ENCODE measurements at places on chromosomes 7 and 10.

DNA sequence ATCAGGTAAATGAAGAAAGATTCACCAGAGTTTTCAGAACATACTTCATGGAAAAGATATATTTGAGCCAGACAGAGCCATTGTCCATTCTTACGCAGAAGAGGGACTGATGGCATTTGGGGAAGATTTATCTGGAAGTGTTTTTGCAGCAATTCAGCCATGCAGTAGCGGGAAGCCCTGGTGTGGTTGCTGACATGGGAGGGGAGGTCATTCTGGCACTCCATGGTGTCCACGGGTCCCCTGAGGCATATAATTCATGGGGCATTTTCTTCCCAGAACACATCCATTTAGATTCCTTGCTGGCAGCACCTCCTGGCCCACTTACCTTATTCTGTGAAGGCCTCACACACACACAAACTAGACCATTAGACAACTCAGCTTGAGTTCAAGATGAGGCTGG lies 55.6 kb downstream of the WIPF3 start:
- no peak for DNase-seq

- DNase-seq = no peak
Observed at GRCh38 chr10:113681533-113682470, 2.1 kb downstream of the CASP7 start.

- DNase-seq = no peak
Observed at GRCh38 chr7:70645876-70646351, 486.0 kb upstream of the GALNT17 start.

GRCh38 chr7:44065431-44066110 lies at the start of gene PGAM2:
TSS of gene PGAM2 (minus strand) at chr7:44065567. CDS start at chr7:44065529, 38 bp downstream.
- no peak for DNase-seq

DNA sequence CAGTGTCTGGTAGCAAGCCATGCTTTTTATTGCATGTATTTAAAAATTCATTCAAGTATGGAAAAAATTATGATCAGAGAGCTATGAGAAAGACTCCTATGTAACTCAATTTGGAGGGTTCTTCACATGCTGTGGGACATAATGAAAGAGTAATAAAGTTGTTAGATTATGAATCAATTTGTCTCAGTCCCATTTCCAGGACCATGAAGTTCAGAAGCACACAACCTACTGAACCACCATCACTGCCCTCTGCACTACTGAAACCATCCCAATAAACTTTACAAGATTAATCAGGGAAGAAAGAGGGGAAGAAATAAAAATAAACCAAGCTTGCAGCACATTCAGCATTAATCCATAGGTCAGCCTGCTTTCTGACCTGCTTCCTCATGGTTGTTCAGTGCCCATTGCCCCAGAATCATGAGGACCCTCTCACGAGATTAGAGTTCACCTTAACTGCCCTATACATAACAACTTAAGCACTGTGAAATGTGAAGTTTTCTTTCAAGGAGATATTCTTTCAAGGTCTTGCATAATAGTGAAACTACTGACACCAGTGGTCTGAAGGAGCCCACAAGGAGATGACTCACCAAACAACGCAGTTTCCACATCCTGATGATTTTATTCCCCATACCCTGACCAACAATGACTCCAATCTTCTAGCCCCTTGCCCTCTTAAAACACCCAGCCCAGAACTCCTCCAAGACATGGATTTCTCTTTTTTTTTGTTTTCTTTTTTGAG lies 171.5 kb upstream of the ADCY1 start:
- DNase-seq = no peak

GRCh38 chr7:52959336-52959735 lies 76.1 kb upstream of the POM121L12 start:
- DNase-seq = no peak

- DNase-seq = no peak
Observed at GRCh38 chr7:4689151-4689550, 7.1 kb downstream of the FOXK1 start.

DNA sequence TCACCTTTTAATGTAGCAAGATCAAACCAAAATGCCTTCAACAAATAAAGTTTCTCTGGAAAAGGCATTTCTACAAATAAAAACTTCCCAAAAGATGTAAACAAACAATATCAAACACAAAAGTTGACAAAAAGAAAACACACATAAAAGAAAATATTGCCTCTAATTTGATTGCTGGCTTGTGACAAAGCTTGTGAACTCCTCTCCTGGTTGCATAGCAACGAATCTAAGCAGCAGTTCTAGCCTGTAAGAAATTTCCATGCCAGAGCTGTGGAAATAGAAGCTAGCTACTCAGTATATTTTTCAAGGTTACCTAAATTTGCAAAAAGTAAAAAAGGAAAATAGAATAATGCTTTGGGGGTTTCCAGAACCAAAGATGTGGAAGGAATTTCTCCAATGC lies 173.9 kb upstream of the CDK1 start:
- no peak for DNase-seq

GRCh38 chr7:35823440-35823839 lies 22.6 kb downstream of the SEPTIN7 start:
- no peak for DNase-seq

GRCh38 chr7:128877756-128878120 lies 15.1 kb downstream of the ATP6V1F start:
- DNase-seq = no peak

DNA sequence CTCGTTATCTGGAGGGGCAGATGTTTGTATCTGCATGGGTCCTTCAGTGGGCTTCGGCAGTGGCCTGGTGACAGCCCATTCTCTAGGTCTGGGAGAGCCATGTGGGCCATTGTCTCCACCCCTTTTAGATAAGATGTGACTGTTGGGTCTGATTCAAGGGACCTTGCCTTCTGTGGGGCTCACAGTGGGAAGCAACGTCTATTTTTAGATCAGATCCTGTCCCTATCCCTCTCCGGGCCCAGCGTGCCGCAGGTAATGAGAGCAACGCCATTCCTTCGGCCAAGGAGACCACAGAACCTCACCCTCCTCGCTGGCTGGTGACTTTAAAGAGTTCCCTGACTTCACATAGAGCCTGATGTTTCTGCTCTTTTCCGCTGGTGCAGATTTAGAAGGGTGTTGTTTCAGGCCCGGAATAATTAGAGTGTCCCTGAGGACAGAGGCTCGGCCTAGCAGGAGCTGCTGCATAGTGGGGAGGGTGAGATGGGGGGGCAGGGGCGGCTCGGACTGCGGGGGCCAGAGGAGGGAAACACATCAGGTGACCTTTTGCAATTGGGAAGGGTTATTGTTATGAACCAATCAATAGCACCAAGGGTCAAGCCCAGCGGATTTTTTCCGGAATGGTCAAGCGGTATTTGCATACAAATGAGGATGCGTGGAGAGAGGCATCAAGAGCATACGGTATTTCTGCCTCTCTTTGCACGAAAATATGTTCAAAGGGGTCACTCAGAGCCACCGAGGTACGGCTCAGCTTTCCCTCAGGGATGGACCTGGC lies 503.0 kb upstream of the FOXK1 start:
- no peak for DNase-seq

GRCh38 chr10:124956764-124957163 lies 14.8 kb downstream of the ZRANB1 start:
- DNase-seq = no peak

GRCh38 chr7:143372070-143372469 lies 9.1 kb upstream of the ZYX start:
- DNase-seq = peak; percentile 31

- no peak for DNase-seq
Observed at GRCh38 chr7:27950123-27950522, 210.2 kb downstream of the TAX1BP1 start.

DNA sequence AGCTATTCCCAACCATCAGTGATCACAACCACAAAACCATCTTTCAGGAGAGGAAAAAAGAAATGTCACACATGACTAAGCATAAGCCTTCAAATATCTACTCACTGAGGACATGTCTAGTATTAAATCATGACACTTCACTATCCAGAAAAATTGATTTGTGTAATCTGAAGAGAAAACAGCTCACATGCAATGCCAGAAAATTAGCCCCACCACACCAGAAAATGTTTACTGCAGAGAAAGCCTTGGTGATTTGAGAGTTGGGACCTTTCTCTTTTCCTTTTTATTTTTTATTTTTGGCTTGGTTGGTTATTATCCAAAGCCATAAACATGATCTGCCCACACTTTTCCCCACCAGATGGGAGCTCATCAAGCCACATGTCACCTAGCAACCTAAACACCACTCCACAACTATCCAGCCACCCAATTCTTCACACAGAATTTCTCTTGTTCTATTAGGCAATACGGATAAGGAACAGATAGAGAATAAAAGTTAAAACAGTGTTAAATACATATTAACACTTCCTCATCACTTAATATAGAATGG lies 3.1 kb downstream of the PARD3 start:
- no peak for DNase-seq

- no peak for DNase-seq
Observed at GRCh38 chr10:111984057-111984456, 199.5 kb downstream of the GPAM start.
